ENCODE measurements at places on chromosomes 5 and 9.

DNA sequence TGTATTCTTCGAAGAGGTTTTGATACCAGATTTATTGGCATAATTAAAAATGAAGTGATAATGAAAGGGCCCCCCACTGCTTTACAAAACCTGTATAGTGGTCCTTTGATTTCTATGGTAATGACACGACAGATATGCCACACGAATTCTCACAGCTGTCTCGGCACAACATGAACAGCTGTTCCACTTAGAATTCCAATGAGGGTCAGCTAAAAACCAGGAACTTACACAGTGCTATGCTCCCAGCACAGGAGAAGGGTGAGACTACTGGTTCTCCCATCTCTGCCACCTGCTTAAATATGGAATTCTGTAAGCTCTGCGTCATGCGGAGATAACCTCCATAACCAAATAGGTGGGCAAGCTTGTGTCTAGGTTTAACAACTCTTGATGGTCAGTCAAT lies 183.0 kb upstream of the EFNA5 start:
- no peak for DNase-seq

GRCh38 chr9:104993291-104993963 lies 65.5 kb upstream of the ABCA1 start:
- DNase-seq, result no peak

GRCh38 chr9:124353166-124353768 lies 62.0 kb downstream of the PSMB7 start:
- no peak for DNase-seq

GRCh38 chr5:180433032-180433422 lies 61.2 kb upstream of the CNOT6 start:
- DNase-seq, result no peak

DNA sequence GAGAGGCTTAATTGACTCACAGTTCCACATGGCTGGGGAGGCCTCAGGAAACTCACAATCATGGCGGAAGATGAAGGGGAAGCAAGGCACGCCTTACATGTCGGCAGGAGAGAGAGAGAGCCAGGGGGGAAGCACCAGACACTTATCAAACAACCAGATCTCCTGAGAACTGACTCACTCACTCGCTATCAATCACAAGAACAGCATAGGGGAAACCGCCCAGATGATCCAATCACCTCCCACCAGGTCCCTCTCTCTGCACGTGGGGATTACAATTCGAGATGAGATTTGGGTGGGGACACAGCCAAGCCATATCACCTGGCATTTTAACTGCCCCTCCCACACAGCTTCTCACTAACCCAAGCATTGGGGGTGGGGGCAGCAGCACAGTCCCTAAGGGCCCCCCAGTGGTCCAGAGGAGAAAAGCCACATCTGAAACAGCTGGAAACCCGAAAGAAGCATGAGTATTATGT lies 76.1 kb upstream of the ASS1 start:
- DNase-seq, result no peak

DNA sequence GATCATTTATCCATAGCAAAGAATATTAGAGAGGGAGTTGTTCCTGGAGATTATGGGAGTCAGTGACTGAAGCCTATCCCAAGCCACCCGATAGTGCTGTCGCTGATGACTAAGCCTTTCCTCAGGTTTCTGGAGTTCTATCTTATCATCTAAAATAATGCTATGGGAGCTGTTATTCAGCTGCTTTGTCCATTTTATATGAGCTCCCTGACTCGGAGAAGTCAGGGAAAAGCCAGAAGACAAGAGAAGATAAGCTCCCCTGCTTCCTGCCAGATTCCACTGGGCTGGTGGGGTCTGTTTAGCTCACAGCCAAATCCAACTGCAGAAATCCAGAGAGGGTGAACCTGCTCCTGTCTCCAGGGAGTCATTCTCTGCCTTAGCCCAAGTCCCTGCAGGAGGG lies 148.2 kb downstream of the DROSHA start:
- no peak for DNase-seq

DNA sequence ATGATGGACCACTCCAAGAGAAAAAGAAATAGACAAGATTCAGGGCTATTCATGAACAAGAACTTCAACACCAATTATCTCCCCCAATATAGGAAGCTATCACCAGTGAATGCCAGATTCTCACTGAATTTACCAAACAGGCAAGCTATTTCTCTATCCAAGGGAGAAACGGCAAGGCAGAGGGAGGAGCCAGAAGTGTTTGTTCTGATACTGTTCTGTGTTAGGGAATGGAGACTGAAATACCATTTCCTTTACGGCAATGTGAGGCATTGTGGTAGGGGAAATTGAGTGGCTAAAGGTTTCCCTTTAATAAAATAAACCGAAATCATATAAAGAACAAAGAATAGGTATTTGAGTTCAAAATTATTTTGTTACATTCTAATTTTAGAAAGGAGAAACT lies 68.0 kb upstream of the ALDH1A1 start:
- no peak for DNase-seq

GRCh38 chr5:171157775-171158174 lies 151.3 kb upstream of the TLX3 start:
- DNase-seq, result no peak

DNA sequence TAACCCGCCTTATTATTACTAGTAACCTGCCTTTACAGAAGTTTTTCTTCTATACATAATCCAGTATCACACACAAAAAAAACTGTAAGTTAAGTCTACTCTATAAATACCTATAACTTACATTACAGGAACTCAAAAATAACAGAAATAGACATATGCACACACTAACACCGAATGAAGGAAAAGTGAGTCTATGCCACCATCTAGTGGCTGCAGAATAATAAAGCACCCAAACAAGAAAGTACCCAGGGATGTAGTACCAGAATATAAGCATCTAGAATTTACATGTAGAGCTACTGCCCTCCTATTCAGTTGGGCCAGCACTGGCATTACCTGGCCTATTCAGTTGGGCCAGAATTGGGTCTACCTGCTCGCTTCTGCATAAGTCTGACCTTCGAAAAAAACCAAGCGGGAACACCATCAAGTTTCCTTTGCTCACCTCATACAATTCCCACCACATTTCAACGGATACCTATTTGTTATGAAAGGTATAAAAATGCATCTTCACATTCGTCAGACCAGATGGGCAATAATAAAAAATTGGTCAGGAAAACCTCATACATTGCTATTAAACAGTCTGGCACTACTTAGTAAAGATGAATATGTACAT lies 4.0 kb upstream of the NIPSNAP3A start:
- no peak for DNase-seq

DNA sequence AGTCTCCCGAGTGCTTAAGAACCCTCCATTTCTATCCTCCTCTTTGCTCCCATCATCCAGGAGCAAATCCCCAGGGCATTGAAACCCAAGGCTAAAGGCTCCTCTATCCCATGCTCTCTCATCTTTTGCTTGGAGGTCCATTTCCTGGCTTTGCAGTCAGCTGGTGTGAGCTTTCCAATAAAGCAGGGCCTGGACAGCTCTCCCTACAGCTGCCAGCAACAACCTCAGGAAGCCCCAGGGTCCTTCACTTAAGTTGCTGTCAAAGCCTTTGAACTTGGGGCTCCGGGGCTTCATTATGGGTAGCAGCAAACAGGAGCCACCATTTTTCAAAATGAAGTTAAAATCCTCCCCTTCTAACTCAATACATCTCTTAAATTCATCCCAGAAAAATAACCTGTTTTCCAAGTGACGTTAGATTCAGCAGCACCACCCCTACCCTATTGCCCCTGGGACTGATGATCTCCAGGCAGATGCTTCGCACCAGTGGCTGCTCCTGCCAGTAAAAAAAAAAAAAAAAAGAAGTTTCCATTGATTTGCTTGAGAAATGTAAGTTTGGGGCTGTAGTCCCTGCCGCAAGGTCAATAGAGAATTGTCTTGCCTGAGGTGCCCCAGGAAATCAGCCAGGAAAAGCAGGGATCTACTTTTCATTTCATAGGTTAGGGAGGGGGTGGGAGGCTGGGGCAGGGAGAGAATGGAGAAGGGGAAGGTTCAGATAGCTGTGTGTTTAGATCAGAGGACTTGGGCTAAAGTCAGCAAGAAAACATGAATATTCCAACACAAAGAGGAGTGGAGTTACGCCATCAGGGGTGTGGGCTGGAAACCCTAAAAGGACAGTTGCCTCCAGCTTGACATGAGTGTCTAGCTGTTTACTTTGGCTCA lies 83.8 kb upstream of the IL6ST start:
- DNase-seq, result no peak

DNA sequence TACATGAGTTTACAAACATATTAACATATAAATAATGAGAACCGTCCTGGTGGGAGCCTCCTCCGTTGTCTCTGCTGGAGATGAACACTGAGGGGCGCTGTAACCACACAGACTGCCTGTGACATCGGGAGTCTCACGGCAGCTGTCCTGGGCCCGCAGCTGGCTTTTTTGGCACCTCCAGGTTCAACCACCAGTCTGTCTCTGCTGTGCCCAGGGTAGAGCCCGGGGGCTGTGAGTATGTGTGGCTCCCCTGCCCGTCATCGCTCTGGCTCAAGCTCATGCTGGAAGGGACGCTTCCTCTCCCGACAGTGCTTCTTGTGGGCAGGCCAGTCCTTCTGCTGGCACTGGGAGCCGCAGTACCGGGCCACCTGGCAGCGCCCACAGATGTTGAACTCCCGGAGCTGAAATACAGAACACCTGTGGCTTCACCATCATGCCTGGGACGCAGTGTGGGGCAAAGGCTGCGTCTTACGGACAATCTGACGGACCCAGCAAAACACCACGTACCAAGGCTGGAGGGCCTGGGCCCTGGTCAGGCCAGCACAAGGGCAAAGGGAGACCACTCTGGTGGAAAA lies 3.6 kb upstream of the DPH7 start:
- DNase-seq, result no peak

GRCh38 chr9:136143215-136144001 lies 24.7 kb upstream of the TMEM250 start:
- DNase-seq, result no peak

GRCh38 chr5:67344870-67345269 lies 148.3 kb upstream of the CD180 start:
- DNase-seq, result no peak

- DNase-seq, result no peak
Measured at GRCh38 chr5:161446655-161447054, 99.9 kb downstream of the GABRB2 start.

DNA sequence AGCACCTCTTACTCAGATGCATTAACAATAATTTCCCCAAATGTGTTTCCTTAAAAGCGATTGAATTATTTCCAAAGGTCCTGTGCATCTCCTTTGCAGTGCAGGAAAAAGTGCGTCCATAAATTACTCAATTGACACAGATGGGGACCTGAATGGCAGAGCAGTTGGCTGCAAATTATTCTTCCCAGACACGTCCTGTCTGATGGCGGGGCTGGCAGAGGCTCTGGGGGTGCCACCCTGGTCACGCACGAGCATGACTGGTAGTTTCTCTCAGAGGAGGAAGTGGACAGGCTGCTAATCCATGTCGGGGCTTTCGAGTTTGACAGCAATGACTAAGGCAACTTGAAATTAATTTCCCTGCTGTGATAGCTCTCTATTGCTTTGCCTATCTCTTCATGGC lies 264.8 kb upstream of the BRINP1 start:
- no peak for DNase-seq

- no peak for DNase-seq
Measured at GRCh38 chr5:75656311-75657003, 45.2 kb downstream of the ANKDD1B start.

- no peak for DNase-seq
Measured at GRCh38 chr5:116502138-116502537, 72.5 kb downstream of the SEMA6A start.

DNA sequence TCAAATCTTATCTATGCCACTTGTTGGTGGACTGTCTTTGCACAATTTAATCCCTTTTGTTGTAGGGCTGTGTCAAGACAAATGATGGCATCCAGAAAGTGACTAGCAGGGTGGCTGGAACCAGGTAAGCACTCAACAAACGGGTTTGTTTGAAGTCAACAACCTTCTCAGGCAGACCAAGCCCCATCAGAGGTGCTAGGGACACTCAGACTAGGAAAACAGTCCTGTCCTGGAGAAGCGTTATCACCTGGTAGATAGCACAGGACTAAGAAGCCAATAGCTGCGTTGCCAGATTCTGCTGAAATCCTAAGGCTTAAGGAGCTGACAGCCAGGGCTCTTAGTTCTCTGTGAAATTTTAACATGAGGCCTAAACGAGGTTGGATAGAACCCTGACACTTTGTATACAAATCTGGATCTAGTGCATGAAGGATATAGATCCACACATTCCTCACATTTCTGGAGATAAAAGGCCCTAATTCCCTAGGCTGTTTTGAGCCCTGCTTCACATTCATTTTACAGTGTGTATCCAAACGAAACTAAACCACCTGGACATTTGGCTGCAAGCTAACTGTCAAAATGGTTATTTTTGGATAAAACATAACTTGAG lies 179.8 kb downstream of the DCP2 start:
- no peak for DNase-seq

DNA sequence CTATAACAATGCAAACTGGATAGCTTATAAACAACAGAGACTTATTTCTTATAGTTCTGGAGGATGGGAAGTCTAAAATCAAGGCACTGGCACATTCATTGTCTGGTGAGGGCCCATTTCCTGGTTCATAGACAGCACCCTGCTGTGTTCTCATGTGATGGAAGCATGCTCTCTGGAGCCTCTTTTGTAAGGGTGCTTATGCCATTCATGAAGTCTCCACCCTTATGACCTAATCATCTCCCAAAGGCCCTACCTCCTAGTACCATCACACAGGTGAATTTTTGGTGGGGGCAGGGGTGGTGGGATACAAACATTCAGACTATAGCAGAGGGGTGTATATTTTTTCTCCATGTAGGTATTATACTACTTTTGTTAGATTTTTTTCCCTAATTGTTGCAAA lies 92.4 kb downstream of the UNC13B start:
- no peak for DNase-seq

- no peak for DNase-seq
Measured at GRCh38 chr5:149654883-149655505, 73.7 kb downstream of the ARHGEF37 start.

- DNase-seq, result no peak
Measured at GRCh38 chr5:111225926-111226325, 1.7 kb downstream of the CAMK4 start.

- DNase-seq, result no peak
Measured at GRCh38 chr5:91288118-91288916, 94.8 kb downstream of the ARRDC3 start.

GRCh38 chr9:131688377-131688776 lies 51.5 kb downstream of the RAPGEF1 start:
- no peak for DNase-seq

DNA sequence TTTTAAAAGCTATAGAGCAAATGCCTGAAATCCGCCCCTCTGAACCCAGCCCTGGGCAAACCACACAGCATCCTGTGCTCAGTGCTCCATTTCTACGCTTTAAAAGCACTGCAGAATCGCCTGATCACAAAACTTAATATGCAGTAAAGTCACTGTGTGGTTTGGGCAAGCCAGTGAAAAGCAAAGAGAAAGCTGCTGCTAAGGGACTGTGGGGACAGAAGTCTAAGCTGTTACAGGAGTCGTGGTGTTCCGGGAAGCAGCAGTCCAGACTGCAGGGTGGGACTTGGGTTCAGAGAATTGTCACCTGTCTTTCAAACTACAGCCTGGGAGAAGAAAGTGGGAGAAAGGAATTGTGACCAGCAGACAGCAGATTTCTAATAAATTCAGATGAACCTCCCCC lies 8.2 kb downstream of the RAPGEF1 start:
- no peak for DNase-seq

GRCh38 chr9:111783857-111784256 lies 10.9 kb downstream of the SHOC1 start:
- no peak for DNase-seq

- no peak for DNase-seq
Measured at GRCh38 chr5:91272858-91273257, 110.3 kb downstream of the ARRDC3 start.

All from cortex of kidney (tissue), 1 donor.